Suppressor macrophage treated with lipopolysaccharide for 4 hours (primary cell): ENCODE measurements at places on chromosomes 2 and 18.

- DNase-seq = peak; percentile 22
These were observed 29.5 kb downstream of the METTL8 start for GRCh38 chr2:171404261-171404660.

- no peak for DNase-seq
These were observed 151.3 kb upstream of the SERPINE2 start for GRCh38 chr2:224190234-224190935.

DNA sequence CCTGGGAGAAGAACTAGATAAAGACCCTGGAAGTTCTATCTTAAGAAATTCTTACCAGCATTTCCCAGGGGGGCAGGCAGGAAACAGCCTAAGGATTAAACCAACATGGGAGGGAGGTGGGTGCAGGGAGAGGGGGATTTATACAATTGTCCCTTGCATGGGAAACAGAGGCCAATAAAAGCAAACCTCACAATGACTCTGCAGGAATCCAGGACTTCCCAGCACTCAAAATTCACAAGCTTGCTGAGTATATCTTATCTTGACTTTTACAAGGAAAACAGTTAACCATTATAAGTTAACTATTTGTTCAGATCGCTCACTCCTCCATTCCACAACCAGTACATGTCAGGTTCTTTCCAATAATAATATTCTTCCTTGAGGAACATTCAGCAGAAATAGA, 241.3 kb downstream of the MREG start:
- no peak for DNase-seq

DNA sequence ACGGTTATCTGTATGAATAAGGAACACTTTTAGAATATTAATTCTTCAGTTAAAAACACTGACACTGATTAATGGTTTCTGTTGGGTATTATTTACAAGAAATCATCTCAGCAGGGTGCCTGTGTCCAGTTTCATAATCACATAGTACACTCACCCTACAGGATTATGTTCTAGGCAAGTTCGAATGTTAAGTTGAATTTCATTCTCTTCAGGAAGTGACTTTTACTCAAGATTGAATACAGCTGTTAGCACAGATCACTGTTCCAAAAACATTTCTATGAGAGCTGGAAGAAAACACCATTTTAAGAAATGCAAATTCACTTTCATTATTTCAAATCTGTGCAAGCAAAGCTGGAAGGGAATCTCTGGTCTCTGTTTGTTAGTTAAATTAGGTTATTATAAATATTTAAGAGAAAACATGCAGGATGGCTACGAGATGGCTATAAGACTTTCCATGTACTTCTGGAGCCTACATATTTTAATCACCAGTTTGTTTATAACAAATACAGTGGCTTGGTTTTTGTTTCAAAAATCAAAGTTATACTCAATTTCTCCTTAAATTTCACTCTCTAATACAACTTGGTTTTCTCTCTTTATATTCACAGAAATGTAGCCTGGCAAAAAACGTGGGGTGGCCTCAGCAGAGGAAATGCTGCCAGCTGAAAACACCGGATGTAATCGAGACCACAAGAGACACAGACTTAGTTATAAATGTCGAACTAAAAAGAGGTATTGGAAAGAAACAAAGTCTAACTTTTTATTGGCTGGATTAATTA, 65.8 kb downstream of the RBMS1 start:
- DNase-seq = peak; percentile 67

- DNase-seq = no peak
These were observed 885.6 kb upstream of the VRK2 start for GRCh38 chr2:57160976-57161375.

DNA sequence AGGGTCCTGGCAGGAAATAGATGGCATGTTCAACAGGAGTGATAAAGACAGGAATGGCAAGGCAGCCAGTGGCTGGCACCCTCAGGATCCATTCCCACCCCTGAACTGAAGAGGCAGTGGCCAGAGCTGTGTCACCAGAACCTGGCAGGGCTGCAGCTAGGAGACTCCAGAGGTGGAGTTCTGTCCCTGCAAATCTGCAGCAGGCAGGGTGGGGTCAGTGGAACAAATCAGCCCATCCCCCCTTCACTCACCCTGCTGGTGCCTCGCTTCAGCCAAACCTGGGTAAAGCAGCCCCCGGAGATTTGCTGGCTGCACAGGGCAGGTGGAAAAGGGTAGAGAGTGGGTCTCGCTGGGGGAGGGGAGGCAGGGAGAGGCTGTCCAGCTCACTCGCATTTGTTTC, 12.7 kb downstream of the INPP5D start:
- no peak for DNase-seq
